ENCODE measurements at places on chromosomes 1 and 21. TPM values are rescaled to one million over a fixed set of nuclear protein-coding genes. Genes with fewer than 3 reads are reported as not detected.

DNA sequence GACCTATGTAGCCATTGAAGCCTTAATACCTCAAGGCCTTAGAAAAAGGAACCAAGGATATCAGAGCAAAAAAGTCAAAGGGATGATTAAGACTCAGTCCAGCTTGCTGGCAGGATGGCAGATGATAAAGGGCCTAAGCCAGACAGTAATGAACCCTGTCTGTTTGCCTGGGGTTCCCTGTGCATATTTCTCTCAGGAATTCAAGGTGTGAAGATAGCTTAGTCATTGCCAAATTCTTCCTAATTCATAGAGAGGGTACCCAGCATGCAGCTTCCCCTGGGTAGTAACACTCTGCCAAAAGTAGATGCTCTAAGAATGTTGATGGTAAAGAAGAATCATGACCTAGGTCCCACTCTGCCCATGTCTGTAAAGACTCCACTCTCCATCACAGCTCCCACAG is 210.6 kb upstream of the COA6 start:
- DNase-seq = no peak

The GRHL3 gene
- total RNA-seq = not detected

The B3GALT2 gene
- total RNA-seq = 0.14 TPM

The ECM1 gene
- total RNA-seq = 1.1 TPM

DNA sequence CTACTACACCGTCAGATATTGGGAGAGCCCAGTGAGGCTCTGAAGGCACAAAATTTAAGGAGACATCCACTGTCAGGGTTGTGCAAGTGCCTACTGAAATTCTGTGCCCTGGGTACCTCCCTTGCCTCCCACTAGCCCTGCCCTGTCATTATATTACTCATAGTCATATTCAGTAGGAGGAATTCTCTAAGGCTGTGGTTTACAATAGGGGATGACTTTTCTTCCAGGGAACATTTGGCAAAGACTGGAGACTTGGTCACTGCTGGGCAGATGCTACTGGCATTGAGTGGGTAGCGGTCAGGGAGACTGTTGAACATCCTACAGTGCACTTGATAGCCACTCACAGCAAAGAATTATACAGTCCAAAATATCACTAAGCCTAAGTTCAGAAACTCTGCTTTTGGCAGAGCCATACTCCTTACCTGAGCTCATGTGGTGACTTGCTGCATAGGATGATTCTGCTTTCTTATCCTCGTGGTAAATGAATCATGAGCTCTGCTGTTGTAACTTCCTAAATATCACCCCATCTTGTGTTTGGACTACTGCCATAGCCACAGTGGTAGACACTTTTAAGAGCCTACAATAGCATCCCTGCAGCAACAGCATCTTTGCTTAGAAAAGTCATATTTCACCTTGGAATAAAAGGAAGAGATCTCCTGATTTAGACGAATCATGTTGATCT is 563.4 kb upstream of the PLXNA2 start:
- DNase-seq = no peak

- DNase-seq = no peak
Measured at GRCh38 chr1:48181669-48182367, 40.7 kb upstream of the SLC5A9 start.

Measured in activated CD4-positive, alpha-beta memory T cell treated with anti-CD3 and anti-CD28 coated beads for 36 hours (primary cell).